ENCODE measurements at places on chromosomes 12 and 14. TPM values are rescaled to one million over a fixed set of nuclear protein-coding genes. Genes with fewer than 3 reads are reported as not detected.

The LRRC43 gene
- not detected for total RNA-seq

The KRT73 gene
- total RNA-seq, result 3.7 TPM

The SLC5A8 gene
- not detected for total RNA-seq

The CHD8 gene
- 112 TPM for total RNA-seq

The KLRC3 gene
- 0.30 TPM for total RNA-seq

The GDF3 gene
- total RNA-seq, result not detected

Data from activated naive CD4-positive, alpha-beta T cell treated with anti-CD3 and anti-CD28 coated beads, Interleukin-2, amount 10 ng/mL, durations not matched to agents 5 hours and 36 hours (primary cell).